Stimulated activated CD4-positive, alpha-beta T cell treated with anti-CD3 and anti-CD28 coated beads, Interleukin-4, amount 100 ng/mL, for 24 hours (primary cell): ENCODE measurements at places on chromosomes 3 and 15.
A peak's percentile ranks its signal among the peaks of the same experiment; 100 is the strongest.

GRCh38 chr3:34851137-34851536 lies 788.2 kb upstream of the ARPP21 start:
- DNase-seq, result no peak

DNA sequence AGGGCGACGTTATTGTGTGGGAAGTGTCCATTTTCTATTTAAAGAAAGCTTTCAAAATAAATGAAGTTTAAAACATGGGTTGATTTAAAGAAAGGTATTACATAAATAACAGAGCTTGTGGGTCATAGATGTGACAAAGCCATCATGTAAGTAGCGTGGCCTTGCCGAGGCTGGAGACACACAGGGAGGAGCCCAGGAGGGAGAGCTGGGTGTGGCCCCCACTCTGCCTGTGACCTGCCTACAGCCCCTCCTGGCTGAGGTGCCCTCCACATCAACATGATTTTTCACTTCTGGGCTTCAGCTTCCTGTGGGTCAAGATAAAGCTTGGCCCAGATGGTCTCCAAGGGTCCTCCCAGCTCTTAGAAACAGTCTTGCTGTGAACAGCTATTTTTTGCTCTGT lies 12.5 kb upstream of the MGLL start:
- DNase-seq, result no peak

- no peak for DNase-seq
These were observed 52.1 kb upstream of the WDR72 start for GRCh38 chr15:53811530-53811929.

- DNase-seq, result no peak
These were observed 83.6 kb downstream of the SMAD6 start for GRCh38 chr15:66785637-66786036.

- no peak for DNase-seq
These were observed 102.3 kb downstream of the RORA start for GRCh38 chr15:61126811-61127210.

DNA sequence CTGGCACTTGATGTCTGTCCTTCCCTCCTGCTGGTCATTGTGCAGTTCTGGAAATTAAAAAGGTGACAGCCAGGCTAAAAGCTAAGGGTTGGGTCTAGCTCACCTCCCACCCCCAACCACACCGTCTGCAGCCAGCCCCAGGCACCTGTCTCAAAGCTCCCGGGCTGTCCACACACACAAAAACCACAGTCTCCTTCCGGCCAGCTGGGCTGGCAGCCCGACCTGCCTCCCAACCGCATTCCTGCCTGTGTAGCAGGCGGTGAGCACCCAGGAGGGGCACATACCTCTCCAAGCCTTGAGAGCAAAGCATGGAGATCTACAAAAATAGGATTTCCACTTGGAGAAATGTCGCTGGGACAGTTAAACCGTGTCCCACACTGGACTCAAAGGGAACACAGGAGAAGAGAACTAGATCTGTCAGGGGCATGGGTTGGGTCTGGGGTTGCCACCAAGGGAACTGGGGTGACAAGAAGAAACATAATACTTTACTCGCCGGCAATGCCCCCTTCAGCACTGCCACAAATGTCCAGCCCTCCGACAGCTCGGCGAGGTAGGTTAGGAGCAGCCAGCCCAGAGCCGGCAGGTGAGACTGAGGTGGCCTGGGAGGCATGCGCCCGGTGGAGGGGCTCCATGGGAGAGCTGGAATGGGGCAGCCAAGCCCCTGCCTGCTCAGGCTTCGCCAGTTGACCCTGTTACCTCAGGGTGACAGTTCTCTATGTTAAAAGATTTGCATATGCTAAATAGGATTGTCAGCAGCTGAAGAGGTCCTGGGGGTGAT lies 52.2 kb downstream of the EXOG start:
- no peak for DNase-seq

GRCh38 chr3:96755519-96755918 lies 58.9 kb upstream of the EPHA6 start:
- no peak for DNase-seq

GRCh38 chr15:33503681-33504080 lies 192.9 kb downstream of the RYR3 start:
- DNase-seq, result no peak

- no peak for DNase-seq
These were observed 6.3 kb downstream of the LRRK1 start for GRCh38 chr15:100925480-100925879.

- no peak for DNase-seq
These were observed 33.1 kb downstream of the CDC25A start for GRCh38 chr3:48155122-48155521.

- DNase-seq, result no peak
These were observed 525.1 kb upstream of the ROBO2 start for GRCh38 chr3:76514836-76515235.

GRCh38 chr3:175713268-175713667 lies 854.1 kb downstream of the NAALADL2 start:
- DNase-seq, result no peak

DNA sequence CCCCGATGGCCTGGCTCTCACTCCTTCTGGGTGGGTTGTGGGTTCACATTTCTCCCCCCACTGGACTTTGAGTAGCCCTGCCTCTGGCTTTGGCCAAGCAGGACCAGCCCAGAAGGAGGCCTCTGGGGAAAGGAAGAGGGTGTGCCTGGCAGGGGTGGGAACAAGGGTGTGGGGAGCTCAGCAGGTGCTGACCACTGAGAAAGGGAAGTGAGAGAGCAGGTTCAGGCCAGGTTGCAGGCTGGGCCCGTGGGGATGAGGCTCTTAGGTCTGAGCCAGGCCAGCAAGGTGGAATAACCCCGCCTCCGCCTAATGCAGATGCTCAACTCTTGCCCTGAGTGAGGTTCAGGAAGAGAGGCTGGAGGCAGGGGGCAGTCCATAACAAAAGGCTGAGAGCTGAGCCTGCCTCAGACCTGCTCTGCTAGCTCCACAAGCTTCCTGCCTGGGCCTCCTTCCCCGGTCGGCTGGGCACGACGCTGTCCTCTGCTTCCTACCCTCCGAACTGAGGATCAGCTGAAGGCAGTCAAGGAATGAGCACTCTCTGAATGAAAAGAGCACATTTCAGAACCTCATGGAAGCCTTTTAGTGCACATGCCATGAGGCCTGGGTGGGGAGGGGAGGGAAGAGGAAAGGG lies 82.7 kb downstream of the TLE3 start:
- no peak for DNase-seq

- DNase-seq, result peak; percentile 11
These were observed 169.8 kb upstream of the MYRIP start for GRCh38 chr3:39639344-39640236.

DNA sequence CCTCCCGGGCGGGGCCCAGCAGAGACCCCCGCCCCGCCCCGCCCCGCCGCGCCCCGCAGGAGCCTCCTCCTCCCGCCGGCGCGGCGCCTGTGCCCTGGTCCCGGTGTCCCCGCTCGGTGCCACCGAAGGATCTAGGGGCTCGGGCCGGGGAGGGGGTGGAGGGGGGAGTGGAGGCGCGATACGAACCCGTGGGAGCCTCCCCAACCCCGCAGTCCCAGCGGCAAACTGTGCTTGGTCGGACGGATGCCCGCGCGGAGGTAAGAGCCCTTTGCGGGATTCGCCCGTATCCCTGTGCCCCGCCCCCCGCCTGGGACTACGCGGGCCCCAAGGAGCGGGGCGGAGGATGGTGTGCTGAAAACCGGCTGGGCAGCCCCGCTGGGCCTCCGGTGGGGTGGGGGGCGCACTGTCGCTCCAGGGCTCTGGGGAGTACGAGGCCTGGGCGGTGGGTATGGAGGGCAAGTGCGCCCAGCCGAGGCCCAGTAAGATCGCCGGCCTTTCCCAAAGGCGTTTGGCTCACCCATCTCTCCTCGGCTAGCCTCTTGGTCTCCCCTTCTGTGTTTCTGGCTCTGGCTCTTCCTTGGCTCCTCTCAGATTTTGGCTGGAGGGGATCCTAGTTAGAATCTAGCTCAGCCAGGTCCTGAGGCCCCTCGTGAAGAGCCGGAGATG lies 65.6 kb upstream of the POLG start:
- no peak for DNase-seq

DNA sequence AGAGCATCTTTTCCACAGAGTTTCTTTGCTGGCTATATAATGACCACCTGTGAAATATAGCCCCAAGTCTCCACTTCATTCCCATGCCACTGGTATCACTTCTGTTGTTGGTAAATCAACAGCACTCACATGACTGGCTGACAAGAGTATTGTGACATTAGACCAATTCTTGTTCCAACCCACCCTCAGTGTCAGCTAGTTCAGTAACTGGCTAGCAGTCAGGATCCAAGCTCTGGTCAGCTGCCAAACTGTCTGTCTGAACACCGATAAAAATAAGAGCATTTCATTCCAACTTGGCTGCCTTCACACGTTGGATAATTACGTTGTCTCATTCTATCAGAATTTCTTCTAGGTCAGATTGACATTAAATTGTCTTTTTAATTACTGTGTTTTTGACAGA lies 166.5 kb downstream of the USP13 start:
- no peak for DNase-seq

GRCh38 chr3:175082631-175083030 lies 223.5 kb downstream of the NAALADL2 start:
- no peak for DNase-seq

DNA sequence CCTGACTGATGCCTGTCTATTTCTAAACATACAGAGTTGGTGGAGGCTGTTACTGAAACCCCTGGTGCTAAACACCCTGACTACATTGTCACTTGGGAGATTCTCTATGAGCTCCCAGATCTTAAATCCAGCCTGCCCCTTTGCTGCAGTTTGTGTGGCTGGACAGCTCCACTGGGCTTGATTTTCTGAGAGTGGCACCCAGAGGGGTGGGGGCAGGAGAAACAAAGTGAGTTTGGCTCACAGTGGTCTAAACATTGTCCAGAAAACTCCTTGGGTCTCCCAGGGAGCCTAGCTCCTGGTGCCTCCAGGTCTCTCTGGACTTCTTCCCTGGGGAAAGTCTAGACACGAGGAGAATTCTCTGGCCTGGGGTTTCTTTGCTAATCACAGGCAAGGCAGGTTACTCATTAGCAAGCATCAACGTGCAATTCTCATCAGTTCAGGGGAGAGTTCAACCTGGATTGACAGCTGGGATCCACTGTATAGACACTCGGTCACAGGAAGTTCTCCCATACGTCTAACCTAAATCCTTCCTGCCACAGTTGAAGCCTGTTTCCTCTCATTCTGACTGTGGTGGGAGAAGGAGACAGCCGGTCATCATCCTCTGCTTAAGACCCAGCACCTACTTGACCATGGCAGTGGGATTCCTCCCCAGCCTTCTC lies 7.1 kb upstream of the DLL4 start:
- no peak for DNase-seq

DNA sequence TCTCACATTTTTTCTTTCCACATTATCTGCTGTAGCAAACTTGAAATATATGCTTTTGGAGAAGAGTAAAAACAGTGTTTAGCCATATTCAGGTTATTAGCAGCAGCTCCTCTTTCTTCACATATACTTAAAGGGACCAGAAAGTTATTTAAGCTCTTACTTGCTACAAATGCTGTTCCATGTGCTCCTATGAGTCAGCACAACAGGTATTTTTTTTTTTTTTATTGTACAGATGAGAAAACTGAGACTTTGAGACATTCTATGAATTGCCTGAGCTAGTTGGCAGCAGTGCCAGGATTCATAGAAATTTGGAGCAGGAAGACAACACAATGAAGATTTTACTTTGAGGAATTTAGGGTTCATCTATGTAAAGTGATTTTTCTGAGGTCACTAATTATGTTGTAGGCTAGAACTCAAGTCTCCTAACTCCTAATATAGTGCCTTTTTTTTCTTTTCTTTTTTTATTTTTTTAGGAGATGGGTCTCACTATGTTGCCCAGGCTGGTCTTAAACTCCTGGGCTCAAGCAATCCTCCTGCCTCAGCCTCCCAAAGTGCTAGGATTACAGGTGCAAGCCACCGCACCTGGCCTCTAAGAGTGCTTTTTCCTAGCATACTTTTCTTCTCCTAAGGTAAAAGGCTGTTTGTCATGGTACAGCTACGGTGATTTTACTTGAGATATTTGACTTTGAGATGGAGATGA lies 23.6 kb downstream of the SETD5 start:
- DNase-seq, result no peak

DNA sequence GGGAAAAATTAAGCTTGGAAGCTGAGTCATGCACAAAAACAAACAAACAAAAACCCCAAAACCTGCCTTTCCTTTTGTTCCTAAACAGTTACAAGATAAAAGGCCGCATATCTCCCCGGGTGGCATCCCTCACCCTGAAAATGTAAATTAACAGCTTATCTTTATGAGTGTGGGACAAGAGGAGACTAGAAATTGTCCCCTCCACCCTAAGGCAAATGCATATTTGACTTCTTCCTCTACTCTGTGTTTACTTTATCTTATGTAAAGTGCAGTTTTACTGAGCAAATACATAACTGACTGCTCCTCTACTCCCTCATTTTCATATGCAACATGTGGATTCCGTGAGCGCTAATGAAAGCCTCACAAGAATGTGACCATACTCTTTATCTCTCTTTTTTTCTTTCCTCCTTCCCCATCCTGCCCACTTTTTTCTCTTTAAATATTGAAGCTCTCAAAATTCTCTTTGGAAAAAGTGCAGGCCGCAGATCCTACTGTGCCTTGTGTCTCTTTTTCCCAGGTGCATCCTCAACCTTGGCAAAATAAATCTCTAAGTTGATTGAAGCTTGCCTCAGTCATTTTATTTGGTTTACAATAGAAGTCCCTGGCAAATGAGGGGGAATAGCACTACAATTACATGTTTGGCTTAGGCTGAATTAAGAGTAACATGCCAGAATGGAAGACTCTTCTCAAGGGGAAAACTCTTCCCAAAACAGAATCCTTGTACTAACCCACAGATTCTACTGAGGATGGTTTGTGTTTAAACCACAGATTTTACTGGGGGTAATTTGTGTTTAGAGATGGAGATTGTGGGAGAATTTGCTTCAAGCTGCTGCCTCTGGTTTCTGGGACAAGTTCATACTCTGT lies 72.7 kb upstream of the WDR72 start:
- DNase-seq, result no peak

DNA sequence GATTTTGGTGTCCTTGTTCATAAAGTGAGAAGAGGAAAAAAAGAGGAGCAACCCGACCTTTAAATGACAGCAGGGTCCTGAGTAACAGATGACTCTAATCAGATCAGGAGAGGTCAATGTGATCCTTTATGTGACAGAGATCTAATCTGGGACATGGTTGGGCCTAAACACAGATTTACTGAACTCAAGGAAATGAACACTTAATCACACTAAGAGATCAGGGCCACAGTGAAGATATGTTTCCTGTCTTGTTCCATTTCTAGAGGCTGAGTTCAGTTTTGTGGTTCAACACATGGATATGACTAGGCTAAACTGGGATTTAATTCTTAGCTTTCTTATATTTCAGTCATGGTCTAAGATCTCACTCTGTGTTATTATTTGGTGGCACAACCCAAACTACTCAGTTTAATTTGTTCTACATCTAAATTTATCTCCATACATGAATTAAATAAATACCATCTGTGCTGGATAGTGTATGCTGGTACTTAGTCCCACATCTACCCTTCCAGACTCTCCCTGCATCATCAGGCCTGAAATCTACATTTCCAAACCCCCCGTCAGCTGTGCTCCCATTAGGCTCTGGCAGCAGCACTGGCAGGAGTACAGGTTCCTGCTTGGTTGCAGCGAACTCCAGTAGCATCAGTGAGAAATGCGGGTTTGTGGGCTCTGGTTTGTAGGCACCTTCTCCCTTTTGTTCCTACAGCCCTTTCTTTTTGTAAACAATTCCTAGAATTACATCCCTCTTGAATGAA lies 22.6 kb downstream of the SFMBT1 start:
- no peak for DNase-seq
